ENCODE measurements at places on chromosomes 6 and 20.

GRCh38 chr6:15936503-15936902 lies 192.4 kb upstream of the MYLIP start:
- DNase-seq: no peak

DNA sequence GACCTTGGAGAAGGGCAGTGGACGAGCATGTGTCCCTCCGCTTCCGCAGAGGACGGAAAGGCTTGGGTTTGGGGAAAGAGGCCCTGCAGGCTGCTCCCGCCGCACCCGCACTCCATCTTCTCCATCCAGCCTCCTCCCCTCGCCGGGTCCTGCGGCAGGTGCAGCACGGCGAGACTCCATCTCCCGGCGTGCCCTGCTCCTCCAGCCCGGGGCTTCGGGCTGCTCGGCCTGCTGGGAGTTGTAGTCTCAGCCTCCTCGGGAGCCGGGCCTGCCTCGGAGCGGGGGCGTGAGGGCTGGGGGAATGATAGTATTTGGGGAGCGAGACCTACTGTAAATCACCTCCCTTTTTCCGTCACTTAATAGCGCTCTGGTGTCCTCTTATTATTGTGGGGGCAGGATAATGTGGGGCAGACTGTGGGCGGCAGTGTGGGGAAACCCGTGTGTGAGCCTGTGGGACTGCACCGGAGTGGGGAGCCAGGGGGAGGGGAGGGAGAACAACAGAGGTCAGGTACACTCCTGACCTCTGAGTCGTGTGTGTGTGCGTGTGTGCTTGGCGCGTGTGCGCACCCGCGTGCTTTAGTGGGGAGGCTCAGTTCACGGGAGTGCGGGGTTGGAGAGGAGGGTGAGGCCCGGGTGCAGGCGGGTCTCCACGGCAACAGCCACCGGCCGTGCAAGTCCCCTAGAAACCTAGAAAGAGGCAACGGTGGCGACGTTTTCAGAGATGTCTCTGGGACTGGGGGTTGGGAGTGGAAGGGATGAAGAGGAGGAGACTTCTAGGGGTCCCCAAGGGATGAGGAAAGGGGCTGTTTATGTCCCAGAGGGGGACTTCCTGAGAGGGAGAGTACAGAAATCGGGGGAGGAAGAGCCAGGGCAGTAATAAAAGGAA lies 4.1 kb downstream of the TTBK1 start:
- DNase-seq: peak; percentile 32

- no peak for DNase-seq
Observed at GRCh38 chr6:128249429-128249828, 271.0 kb downstream of the PTPRK start.

GRCh38 chr20:58976061-58976730 lies 4.9 kb upstream of the NELFCD start:
- DNase-seq: no peak

GRCh38 chr6:132490024-132490423 lies 22.9 kb downstream of the STX7 start:
- no peak for DNase-seq

DNA sequence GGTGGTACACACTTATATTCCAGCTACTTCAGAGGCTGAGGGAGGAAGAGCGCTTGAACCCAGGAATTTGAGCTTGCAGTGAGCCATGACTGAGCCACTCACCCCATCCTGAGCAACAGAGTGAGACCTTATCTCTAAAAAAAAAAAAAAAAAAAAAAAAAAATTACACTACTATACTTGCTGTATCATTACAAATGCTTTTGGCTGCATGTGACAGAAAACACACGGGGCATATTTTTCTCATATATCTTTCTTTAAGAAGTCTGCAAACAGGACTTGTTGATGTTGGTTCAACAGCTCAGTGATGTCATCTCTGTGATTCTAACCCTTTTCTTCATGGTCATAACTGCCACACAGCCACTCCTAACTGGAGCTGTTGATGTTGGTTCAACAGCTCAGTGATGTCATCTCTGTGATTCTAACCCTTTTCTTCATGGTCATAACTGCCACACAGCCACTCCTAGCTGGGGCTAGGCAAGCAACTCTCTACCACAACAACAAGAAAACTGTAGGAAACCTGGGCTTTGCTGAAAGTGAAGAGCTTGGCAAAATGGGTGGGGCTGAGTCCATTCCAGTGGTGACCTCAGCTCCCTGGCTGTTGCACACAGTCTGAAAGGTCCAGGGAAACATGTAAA lies 19.8 kb downstream of the MTFR2 start:
- no peak for DNase-seq

DNA sequence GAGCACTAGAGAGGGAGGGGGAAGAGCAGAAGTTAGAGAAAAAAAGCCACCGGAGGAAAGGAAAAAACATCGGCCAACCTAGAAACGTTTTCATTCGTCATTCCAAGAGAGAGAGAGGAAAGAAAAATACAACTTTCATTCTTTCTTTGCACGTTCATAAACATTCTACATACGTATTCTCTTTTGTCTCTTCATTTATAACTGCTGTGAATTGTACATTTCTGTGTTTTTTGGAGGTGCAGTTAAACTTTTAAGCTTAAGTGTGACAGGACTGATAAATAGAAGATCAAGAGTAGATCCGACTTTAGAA lies 2.0 kb downstream of the ID4 start:
- DNase-seq: no peak

DNA sequence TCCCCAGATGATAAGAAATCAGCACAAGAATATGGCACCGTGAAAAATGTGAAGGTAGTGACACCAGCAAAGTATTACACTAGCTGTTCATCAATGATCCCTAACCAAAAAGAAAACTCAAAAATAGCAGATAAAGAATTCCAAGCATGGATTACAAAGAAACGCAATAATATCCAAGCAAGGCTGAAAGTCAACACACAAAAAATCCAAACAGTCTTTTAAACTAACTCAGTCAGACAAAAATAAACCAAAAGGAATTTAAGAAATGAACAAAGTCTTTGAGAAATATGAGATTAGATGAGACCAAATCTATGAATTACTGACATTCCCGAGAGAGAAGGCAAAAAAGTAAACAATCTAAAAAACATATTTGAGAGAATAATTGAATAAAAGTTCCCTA lies 976.1 kb upstream of the MAP3K7 start:
- no peak for DNase-seq

DNA sequence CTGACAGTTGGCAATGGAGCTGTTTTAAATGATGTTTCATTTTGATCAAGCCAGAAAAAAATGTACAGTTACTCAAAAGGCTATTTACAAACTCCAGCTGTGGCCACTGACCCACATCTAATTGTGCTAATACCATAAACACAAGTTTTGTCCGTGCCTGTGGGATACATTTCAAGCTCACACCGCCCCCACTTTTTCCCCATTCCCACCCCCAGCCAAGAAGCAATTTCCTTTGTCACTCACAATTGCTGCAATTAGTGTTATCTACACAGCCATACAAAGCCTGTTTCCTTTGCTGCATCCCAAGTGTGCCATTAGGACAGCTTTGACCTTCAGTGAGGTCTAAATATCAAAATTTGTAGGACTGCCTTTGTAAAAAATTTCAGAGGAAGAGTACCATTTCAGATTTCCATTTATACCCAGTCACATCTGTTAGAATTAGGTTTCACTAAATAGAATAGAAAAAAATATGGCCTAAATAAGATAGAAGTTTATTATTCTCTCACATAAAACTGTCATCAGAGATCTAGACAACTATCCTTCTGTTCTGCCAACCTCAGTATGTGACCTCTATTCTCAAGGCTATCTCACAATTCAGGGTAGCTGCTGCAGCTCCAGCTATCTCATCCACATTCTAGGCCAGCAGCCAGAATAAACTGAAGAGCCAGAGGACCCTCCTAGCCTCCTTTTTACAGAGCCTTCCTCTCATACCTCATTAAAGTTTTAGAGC lies 202.6 kb downstream of the NFATC2 start:
- no peak for DNase-seq

GRCh38 chr6:3325210-3325609 lies 66.5 kb downstream of the PSMG4 start:
- no peak for DNase-seq

GRCh38 chr6:122374307-122374706 lies 25.1 kb upstream of the HSF2 start:
- no peak for DNase-seq

GRCh38 chr6:5762561-5762968 lies 244.2 kb downstream of the NRN1 start:
- no peak for DNase-seq

- DNase-seq: no peak
Observed at GRCh38 chr20:19916531-19917485, 100.4 kb upstream of the NAA20 start.

DNA sequence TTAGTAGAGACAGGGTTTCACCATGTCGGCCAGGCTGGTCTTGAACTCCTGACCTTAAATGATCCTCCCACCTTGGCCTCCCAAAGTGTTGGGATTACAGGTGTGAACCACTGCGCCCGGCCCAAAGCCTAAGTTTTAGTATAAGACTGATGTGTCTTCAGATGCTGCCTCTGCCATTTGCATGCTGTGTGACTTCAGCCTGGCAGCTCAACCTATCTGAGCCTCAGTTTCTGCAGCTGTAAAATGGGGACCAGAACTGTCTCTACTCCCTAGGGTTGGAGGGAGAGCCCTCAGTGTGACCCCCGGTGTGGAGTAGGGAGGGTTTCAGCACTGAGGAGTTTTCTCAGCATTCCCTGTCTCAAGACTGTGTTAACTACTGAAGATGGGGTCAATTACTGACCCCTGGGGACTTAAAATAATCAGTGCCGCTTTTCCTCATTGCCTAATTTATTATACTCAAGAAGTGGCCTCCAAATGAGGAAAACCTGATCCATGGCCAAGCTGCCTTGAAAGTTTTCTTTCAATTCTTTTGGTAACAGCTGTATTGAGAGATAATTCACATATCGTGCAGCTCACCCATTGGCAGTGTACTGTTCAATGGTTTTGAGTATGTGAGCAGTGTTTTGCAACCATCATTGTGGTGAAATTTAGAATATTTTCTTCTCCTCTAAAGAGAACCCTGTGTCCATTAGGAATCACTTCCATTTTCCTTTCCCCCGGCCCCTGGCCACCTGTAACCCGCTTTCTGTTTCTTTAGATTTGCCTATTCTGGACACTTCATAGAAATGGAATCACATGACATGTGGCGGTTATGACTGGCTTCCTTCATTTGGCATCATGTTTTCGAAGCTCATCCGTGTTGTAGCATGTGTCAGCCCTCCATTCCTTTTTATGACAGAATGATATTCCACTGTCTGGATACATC lies 64.8 kb downstream of the PHACTR3 start:
- DNase-seq: no peak

DNA sequence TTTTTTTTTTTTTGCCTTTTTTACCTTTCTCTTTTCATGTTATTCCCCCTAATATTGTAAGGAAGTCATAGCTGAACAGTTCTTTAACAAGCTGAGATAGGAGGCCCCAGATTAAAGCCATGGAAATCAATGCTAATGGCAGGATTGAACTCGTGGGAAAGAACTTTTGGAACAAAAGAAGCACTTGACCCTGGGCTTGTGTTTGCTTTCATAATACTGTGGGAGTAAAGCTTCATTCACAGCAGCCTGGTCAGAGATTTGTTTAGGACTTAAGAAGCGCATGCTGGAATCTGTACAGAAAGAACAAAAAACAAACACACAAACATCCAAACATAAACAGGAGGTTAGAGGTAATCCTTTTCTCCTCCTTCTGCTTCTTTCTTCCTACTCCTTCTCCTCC lies 5.1 kb downstream of the HEY2 start:
- no peak for DNase-seq

DNA sequence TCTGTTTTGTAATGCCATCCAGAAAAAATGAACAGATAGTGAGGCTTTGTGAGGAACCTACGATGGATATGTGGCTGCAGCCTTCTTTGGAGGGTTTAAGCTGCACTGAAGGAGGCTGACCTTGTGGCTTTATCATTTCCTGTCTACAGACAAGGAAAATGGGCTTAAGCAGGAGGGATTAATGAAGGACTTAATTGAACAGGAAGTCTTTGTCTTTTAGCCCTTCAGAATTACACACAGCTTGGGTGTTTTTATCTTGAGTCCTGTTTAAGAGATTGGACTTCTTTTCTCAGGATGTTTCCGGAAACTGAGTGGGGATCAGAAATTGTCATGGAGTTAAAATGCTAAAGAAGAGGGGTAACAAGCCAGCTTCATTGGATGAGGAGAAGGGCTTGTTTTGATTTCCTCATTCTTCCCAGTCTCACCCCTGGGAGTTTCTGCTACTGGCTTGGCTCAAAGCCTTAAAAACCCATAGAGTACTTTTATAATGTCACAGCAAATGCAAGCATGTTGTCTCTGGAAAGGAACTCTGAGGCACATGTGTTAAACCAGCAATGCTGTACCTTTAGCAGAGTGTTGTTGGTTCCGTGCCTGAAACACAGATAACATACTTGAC lies 193.6 kb downstream of the JARID2 start:
- no peak for DNase-seq

GRCh38 chr20:59455402-59456341 lies 148.7 kb upstream of the PHACTR3 start:
- no peak for DNase-seq

- DNase-seq: peak; percentile 28
Observed at GRCh38 chr6:143549221-143549948, 37.9 kb upstream of the FUCA2 start.

DNA sequence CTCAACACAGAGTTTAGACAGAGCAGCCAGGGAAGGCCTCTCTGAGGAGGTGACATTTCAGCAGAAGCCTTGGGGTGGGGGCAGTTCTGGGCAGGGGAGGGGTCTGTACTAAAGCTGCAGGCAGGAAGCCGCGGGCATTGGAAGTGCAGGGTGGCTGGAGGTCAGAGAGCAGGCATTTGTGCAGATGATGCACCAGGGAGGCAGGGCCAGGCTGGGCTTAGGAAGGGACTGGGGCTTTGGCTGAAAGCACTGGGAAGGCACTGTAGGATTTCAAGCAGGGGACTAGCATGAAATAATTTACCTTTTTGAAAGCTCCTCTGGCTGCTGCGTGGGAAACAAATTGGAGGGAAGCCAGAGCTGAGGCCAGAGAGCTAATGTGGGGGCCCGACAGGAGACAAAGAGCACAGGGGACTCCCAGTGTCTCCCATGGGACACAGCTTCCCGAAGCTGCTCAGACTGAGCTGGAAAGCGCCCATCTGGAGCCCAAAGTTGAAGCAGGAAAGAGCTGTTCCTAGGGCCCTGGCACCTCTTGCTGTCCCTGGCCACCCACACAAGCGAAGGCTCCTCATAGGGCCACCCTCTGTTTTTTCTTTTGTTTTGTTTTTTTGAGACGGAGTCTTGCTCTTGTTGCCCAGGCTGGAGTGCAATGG lies 19.3 kb downstream of the ADA start:
- DNase-seq: no peak

DNA sequence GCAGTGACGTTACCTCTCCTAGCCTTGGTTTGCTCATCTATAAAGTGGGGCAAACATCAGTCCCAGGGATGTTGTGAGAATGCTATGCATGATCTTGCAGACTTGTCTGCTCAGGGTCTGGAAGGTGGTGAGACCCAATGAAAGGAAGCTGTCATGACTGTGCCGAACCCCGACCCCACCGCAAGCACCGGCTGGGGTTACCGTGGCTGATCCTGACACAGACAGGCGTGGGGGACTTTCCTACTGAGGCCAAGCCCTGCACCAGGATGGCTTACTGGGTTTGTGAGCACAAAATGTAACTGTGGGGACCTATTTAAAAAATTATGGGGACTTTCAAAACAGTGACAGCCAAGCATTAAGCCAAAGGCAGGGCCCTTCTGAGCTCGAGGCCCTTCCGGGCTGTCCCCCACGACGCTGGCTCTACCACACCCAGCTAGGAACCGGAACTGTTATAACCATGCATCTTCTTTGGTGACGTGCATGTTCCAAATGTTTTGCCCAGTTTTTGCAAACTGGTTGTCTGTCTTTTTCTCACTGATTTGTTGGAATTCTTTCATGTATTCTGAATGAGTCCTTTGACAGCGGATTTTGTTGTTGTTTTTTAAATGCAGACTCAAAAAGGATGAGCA lies 76.6 kb upstream of the PMEPA1 start:
- DNase-seq: no peak
